Stimulated activated CD4-positive, alpha-beta T cell treated with anti-CD3 and anti-CD28 coated beads, TNF-alpha, amount 100 ng/mL, for 48 hours (primary cell): ENCODE measurements at places on chromosomes 16 and 17.

- no peak for DNase-seq
Observed at GRCh38 chr17:53227514-53227913, 595.2 kb upstream of the KIF2B start.

DNA sequence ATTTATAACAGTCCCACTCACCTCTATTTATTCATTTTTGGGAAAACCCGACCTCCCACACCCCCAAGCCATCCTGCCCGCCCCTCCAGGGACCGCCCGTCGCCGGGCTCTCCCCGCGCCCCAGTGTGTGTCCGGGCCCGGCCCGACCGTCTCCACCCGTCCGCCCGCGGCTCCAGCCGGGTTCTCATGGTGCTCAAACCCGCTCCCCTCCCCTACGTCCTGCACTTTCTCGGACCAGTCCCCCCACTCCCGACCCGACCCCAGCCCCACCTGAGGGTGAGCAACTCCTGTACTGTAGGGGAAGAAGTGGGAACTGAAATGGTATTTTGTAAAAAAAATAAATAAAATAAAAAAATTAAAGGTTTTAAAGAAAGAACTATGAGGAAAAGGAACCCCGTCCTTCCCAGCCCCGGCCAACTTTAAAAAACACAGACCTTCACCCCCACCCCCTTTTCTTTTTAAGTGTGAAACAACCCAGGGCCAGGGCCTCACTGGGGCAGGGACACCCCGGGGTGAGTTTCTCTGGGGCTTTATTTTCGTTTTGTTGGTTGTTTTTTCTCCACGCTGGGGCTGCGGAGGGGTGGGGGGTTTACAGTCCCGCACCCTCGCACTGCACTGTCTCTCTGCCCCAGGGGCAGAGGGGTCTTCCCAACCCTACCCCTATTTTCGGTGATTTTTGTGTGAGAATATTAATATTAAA, 638 bp upstream of the TMEM88 start:
- DNase-seq = no peak

DNA sequence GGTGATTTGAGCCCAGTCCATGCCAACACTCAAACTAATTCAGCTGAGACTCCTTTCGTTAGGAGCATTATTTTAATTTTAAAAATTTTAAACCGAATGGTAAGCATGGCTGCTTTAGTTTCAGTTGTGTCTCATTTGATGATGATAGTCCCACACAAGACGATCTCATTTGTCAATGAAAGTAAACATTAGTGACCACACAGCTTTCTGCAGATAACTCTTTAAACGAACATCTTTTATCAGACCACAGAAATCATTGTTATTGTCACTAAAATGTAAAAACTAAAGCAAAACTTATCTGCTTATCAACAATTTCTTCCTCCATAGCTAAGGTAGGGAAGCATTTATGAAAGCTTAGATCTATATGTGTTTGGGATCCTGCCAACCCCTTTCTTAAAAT, 382.2 kb downstream of the ZFHX3 start:
- no peak for DNase-seq

GRCh38 chr17:61551255-61551742, 39.7 kb downstream of the NACA2 start:
- no peak for DNase-seq

DNA sequence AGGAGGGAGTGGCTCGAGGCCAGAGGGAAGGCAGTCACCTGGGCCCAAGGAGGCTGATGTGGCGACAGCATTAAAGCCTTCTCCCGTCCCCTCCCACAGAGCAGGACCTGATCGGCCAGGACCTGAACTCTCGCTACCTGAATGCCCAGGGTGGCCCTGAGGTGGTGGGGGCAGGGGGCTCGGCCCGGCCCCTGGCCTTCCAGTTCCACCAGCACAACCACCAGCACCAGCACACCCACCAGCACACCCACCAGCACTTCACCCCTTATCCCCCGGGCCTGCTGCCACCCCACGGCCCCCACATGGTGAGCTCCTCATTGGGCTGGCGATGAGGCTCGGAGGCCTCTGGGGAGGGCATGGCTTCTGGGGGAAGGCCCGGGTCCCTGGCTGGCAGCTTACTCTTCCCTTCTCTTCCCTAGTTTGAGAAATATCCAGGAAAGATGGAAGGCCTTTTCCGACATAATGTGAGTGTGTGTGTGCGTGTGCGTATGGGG, 6.4 kb downstream of the FBRS start:
- DNase-seq = no peak
